RWPE1 (cell line): ENCODE measurements at places on chromosomes 11 and 22.

DNA sequence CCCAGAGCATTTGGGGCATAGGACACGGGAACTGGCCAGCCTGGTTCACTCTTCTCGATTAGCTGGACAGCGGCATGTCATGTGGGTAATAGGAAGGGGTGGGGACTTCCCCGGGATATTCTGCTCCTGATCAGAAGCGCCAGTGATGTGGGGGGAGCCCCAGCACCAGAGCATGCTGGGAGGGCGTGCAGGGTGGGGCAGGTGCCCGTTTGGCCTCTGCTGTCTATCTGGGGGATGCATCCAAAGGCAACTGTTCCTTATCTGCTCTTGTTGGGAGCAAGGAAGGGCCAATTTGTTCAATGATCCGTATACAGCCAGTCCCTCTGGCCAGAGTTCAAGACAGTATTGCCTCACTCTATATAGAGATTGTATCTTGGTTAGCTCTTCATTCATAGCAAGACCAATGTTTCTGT, 43.6 kb downstream of the PPARA start:
- DNase-seq = no peak

DNA sequence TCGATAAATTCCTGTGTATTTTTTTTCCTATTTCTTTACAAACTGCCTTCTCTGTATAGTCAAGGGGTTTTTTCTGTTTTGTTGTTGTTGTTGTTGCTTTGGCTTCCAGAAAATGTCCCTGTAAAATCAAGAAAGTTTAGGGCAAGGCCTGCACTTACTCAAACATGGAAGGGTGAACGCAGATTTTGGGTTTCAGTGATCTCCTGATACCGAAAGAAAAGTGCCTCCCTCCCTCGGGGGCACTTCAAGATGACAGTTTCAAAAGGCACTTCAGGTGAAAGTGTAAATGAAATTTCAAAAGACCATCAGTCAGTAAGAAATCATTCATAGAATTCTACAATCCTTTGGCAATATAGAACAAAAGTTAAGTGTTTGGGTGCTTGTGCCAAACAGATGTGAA, 43.4 kb upstream of the TMPRSS4 start:
- no peak for DNase-seq

- DNase-seq = no peak
These were observed 86.4 kb upstream of the SEZ6L start for GRCh38 chr22:26082866-26083265.

DNA sequence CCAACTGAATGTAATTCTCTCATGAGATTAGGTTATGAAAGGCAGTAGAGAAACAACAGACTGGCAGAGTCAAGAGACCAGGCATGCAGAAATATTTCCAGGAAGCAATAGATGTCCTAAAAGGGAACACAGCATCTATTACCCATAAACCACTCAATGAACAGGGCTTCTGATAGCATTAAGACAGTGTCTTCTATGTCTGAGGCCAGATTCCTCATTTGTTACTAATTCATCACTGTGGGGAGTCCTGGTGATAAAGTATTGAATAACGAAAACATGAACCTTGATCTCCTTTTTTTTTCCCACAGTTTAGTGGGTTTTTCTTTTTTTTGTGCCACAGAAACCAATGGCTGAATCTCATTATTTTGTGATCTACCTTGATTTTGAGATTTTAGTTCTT, 339.0 kb downstream of the METTL15 start:
- no peak for DNase-seq

- no peak for DNase-seq
These were observed 11.6 kb upstream of the OLFML1 start for GRCh38 chr11:7473717-7474116.

DNA sequence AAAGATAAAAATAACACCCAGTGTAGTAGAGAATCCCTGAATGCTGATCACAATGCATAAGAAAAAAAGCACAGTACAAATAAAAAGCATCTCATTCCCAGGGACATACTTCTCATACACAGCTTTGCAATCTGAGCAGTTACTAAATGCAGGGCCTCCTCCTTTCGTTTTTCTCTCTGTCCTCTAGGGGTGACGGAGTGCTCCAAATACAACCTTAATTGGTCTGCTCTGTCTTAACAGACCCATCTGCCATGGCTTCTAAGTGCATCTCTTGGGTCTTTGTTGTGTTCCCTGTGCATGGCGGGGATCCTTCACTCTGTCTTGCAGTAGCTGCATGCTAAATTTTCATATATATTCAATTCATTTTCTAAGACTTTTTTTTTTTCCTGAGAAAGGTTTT, 1114.2 kb upstream of the RAG2 start:
- no peak for DNase-seq

DNA sequence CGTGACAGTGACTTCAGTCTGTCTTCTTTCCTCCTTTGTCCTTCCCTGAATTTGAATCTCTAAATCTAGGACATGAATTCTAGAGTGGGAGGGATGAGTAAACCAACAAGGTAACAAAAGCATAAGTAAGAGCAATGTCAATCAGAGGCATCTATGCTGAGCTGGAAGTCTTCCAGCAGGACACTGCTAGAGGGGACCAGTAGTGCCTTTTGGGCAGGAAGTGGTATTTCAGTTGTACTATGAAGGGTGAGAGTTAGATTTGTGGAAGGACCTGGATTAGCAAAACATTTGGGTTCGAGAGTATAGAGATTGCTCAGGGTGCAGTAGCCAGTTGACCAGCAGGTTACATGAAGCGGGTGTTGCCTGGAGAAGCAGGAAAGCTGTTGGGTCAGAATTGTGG, 40.3 kb downstream of the MEI1 start:
- DNase-seq = no peak
